Memory B cell (primary cell): ENCODE measurements at places on chromosomes 7 and 10.

GRCh38 chr7:92034116-92034515, 93.5 kb downstream of the AKAP9 start:
- DNase-seq, result no peak

DNA sequence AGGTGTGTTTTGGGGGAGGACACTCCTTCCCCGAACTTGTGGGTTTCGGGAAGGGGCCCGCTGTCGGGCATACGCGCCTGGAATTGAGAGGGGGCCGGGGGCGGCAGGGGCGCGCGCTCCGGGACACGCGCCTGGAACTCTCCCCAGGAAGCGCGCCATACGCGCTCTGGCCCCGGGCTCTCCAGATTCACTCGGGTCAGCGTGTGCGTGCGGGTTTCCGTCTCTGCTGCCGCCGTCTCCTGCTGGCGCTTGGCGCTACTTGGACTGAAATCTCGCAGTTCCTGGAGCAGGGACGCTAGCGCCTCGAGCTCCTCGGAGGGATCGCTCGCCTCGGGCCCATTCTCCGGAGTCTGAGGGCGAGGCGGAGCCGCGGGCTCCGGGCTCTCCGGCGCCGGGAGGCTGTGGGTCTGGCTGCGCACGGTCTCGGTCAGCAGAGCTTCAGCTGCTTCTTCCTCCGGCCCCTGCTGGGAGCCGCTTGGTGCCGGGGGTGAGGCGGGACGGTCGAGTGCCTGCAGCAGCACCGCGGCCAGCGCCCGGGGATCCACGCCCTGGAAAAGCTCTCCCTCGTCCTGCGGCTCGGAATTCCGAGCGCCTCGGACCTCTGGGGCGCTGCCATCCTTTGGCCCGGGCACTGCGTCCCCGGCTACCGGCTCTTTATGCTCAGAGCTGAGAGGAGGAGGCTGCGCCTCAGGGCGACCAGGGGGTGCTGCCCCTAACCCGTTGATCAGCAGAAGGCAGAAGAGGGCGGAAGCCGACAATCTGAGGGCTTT, 1.1 kb downstream of the VGF start:
- DNase-seq, result peak; percentile 38

- no peak for DNase-seq
Observed at GRCh38 chr7:32204361-32205018, 134.3 kb upstream of the PDE1C start.

GRCh38 chr7:66039094-66039670, 36.4 kb upstream of the ASL start:
- no peak for DNase-seq

- no peak for DNase-seq
Observed at GRCh38 chr10:89384474-89385340, 6.9 kb downstream of the IFIT1B start.

GRCh38 chr7:16660702-16661464, 14.9 kb downstream of the BZW2 start:
- DNase-seq, result no peak

DNA sequence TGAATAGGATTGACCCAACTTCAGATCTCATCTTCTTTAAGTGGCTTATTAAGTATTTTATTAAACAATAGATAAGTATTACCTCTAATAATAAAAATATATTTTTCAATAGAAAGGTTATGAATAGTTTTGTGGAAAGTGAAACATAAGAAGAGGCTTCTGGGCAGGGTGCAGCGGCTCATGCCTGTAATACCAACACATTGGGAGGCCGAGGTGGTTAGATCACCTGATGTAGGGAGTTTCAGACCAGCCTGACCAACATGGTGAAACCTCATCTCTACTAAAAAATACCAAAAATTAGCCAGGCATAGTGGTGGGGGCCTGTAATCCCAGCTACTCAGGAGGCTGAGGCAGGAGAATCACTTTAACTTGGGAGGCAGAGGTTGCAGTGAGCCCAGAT, 26.5 kb downstream of the GPR85 start:
- DNase-seq, result no peak

DNA sequence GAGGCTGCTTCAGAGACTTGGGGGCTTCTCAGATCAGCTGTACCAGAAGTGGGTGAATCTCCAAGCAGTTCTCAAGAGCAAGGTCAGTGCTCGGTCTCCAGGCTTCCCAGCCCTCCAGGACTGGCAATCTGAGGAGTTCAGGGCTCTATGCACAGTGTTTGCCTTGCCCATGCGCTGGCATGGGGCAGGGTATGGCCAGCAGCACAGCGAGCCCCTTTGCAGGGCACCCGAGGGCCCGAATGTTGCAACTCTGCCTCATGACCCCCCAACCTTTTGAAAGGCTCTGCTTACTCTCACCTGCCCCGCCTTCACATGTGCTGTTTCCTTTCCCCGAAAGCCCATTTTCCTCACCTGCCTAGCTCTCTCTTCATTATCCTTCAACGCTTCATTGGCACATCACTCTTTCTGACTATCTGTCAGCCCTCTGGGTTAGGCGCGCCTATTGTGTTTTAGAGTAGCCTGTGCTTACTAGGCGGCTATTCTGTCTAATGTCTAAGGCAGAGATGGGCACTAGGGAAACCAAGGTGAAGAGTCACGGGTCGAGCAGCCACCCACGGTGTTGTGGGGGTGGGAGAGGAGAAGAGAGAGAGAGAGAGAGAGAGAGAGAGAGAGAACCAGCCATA, 83.6 kb downstream of the WDFY4 start:
- no peak for DNase-seq

- DNase-seq, result peak; percentile 57
Observed at GRCh38 chr7:78019447-78020135, 221.0 kb downstream of the PHTF2 start.

DNA sequence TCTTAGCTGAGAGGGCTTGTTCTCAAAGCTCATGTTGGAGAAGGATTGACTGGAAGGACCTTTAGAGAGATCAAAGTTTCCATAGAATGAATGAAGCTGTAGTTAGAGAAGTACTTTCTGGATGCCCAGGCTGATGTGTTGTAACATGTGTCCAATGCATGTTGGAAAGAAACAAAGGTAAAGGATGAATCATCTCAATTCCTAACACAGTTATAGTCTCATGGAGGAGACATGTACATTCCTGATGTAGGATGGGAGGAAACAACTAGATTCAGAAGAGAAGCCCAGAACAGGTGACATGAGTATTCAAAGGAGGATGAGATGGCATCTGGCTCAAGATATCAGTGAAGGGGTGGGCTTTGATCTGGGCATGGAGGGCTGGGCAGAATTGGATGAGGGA, 152.7 kb downstream of the SH2D4B start:
- no peak for DNase-seq

DNA sequence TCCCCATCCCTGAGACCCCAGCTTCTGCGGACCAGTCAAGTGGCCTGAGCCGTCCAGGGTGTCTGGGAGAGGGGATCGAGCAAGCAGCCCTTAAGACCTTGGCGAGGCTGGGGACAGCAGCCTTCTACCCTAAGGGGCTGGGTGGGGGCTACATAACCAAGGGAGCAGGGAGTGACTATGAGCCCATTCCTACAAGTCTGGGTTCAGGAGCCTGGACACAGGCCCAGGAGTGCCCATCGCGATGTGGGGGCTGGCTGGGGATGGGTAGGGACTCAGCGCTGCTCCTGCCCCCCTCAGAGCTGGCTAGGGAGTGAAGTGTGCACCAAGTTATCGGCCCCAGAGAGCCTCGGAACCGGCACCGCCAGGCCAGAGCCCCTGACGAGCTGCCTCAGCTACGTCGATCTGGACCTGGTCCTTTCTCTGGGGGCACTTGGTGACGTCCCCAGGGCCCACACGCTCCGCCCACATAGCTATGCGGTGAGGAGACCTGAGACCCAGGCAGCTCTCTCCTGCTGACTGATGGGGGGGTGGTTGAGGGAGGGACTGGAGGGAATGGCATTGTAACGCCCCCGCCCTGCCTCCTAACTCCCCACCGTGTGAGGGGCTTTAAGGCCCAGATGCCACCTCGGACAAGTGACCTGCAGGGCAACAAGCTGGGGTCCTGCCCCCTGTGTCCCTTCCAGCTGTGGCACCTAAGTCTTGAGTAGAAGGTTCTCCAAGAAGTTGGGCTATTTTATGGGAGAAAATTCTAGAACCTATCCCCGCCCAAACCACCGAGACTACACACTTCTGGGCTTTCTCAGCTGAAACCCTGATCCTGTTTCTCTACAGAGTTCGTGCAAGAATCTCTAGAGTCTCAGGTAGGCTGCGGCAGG, 2.5 kb downstream of the SAP25 start:
- DNase-seq, result no peak

- no peak for DNase-seq
Observed at GRCh38 chr7:70132852-70133690, 534.8 kb downstream of the AUTS2 start.

DNA sequence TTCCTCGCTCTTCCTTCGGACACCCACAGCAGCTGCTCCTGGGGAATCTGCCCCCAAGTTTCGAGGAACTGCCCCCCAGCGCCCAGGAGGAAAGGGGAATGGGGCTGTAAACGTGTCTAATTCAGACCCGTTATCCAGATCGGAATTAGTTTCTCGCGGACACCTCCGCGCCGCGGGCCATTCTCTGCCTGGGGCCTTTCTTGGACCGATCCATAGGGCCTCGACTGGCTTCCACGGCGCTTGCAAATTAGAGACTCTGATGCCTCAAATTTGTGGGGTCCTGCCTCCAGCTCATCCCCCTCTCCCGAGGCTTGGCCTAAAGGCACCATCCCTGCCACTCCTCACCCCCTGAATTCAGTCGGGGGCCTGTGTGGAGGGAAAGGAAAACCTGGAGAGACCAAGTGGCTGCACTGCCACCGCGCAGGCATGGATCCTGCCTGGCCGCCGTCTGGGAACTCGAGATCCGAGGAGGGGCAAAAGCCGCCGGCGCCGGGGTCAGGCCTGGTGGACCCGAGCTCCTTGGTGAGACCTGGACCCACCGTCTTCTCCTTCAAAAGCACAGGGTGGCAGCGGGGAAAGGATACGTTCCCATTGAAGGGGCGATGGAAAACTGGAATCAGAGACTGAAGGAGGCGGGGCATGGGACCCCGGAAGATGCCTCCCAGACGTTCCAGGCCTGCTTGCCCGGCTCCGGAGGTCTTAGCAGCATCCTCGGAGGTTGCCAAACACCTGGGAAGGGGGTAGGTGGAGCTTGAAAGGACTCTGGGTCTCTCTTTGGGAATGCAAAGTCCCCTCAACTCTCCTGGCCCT, 13.7 kb downstream of the LBX1 start:
- no peak for DNase-seq

DNA sequence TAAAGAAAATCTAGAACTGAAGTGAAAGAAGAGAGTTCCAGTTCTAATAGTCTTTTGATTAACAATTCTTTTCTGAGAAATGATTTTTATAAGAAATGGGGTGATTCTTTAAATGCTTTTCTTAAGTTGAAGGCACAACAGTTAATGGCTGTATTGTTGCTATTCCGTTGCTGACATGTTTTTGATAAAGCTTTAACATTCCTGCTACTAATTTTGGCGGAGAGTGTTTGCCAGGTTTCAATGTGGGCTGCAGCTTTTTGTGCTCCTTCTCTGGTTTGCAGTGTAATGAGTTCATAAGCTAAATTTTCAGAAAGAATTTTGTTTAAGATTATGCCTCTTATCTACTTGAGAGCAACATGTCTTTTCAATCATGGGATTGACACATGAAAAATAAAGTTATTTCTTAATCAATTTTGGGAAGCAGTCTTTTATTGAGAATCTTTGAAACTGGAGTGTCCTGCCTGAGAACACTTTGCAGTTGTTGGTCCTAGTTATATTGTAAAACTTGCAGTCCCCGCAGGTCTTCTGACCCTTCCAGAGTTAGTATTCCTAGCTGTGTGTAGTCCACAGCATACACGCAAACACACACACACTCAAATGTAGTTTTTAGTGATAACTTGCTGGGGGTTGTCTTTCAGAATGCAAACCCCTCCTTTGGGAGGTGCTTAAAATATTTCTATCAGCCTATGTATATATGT, 56.7 kb downstream of the COL17A1 start:
- no peak for DNase-seq
